Stimulated activated CD8-positive, alpha-beta memory T cell treated with anti-CD3 and anti-CD28 coated beads, Interleukin-7, amount 100 ng/mL, for 24 hours (primary cell): ENCODE measurements at places on chromosomes 5 and 9.

DNA sequence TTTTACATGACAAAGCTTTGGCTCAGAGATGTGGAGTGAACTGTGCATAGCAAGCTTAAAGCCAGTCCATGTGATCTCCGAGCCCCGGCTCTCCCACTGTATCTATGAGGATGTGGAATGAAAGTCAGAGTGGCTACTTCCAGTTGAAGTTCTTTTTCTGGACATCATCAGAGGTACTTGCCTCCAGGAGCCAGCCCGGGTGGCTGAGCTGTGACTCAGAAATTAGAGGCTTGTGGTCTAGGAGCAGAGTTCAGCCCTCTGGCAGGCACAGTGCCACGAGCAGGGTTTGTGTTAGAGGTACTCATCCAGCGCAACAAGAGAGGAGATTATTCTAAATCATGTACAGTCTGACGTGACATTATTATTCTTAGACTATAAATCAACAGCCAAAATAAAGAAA lies 322.5 kb downstream of the CDK5RAP2 start:
- no peak for DNase-seq

- DNase-seq, result no peak
Measured at GRCh38 chr5:34450338-34450737, 205.8 kb upstream of the RAI14 start.

GRCh38 chr9:69894720-69895119 lies 74.1 kb downstream of the CFAP95 start:
- DNase-seq, result no peak

DNA sequence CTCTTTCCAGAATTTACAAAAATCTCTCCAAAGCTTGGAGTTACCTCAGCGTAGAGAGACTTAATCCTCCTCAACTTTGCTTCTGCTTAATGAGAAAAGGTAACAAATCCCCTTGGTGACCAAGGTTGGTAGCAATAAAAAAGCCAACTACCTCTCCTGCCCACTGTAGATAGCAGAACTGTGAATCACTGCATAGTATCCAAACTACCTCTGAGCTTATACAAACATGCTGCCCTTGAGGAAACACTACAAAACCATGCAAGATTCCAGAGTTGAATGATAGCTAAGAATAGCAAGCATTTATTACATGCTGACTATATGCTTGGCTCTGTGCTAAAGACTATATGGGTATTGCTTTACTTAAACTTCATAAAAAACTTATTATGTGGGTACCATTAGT lies 2.8 kb upstream of the ADAMTS12 start:
- no peak for DNase-seq

GRCh38 chr9:37035648-37036370 lies 1.7 kb upstream of the PAX5 start:
- DNase-seq, result no peak
